GM12865 (cell line): ENCODE measurements at places on chromosomes 16 and 17.

DNA sequence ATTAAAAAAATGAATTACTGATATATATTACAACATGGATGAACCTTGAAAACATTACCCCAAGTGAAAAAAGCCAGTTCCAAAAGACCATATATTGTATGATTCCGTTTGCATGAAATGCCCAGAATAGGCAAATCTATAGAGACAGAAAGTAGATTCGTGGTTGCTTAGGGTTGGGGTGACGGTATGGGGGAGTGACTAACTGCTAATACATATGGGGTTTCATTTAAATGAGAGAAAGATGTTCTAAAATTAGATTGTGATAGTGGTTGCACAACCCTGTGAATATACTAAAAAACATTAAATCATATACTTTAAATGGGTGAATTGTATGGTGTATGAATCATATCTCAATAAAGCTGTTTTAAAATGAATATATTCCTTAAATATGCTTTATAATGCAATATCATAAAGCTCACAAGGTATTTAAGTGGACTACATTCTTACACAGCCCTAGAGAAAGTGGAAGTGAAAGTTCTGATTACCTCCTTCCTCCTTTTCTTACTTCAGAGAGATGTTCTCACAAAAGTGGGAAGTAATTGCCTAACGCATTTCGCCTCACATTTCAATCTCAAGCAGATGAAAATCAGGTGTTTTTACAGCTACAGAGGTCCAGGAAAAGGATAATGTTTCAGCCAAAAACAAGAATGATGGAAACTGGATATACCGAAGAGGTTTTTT, 142.7 kb upstream of the GNAO1 start:
- DNase-seq: peak; percentile 27

DNA sequence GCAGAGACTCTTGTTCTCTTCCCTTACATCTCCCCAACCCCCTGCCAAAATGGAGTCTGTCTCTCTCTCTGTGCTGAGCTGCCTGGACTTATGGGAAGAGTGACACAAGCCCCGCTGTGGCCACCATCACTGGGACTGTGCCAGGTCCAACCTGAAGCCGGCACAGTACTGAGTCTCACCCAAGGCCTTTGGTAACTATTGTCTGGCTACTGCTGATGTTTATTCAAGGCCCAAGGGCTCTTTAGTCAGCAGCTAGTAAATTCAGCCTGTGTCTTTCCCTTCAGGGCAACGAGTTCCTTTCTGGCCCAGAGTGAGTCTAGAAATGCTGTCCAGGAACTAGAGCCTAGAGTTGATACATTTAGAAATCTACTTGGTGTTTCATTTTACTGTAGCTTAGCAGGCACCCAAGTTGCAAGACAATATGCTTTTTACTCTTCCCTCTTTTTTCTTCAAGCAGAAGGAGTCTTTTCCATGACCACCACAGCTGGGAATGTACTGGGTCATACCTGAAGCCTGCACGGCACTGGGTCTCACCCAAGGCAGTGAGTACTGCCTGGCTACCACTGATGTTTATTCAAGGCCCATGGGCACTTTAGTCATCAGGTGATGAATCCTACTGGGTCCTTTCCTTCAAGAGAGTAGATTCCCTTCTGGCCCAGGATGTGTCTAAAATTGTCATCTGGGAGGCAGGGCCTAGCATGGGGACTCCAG, 17.7 kb downstream of the EFCAB5 start:
- no peak for DNase-seq

- DNase-seq: no peak
Measured at GRCh38 chr17:8490256-8491023, 54.8 kb downstream of the NDEL1 start.

DNA sequence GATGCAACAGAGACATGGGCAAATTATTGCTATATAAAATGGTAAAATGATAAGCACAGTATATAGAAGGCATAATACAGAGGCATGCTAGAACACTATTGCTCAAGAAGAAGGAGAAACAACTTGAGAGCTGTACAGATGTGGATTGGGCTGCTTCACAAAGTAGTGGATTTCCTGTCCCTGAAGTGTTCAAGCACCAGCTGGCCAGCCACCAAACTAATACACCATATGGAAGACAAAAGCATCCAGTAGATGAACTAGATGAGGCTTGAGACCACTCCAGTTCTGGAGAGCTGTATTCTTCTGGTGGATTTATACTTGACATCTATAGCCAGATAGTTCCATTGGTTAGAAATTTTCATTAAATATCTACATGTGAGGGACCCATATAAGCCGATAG, 134.1 kb upstream of the GNAO1 start:
- no peak for DNase-seq

GRCh38 chr16:14196539-14196938, 125.4 kb downstream of the MRTFB start:
- DNase-seq: peak; percentile 19

GRCh38 chr16:84169765-84170310, 17.0 kb downstream of the TAF1C start:
- no peak for DNase-seq

DNA sequence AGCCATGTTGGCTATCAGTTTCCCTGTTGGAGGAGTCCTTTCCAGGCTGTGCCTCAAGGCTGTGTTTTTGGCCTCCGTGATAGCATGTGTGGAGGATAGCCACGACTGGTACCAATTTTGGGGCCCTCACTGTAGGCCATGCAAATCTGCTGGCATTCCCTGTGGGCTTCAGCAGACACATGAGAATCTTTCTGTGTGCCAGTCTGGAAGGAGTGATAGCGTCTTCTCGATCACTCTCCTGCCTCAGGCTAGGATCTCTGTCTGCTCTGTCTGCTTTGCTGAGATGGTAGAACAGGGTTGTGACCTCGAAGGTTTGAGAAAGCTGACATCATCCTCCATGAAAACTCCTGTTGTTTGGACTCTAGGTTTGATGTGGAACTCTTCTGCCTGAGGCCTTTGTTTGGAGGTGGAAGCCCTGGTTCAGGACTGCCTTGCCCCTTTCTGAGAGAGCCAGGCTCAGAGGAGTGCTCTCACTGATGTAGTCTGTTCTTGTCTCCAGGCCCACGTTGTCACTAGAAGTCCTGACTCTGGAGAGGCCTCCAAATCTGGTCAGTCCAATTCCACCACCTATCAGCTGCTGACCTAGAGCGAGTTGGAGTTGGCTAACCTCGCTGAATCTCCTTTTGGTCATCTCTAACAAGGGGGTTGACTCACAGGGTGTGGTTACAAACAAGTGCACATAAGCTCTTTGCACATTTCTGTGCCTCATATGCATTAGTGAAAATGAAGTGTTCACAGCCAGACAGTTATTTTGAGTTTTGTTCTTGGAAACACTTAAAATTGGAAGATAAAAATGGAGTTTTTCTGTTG, 12.1 kb upstream of the EDC4 start:
- no peak for DNase-seq

DNA sequence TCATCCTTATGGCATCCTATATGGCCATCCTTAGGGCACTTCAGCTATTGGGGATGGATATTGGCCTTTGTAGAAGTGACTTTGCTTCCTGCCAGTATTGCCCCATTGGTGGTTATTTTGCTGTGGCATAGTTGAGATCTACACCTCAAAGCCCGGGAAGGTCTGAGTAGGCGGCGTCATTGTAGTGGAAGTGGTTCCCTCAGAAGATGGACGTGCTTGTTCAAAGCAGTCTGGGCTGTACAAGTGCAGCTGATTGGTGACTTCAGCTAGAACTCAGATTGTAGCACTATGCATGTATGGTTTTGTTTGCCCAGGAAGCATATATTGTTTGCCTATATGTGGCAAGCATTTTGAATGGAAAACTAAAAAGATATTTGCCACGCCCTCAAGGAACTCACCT, 83.2 kb downstream of the TMC6 start:
- DNase-seq: no peak
